ENCODE measurements at places on chromosomes 5 and 9.

DNA sequence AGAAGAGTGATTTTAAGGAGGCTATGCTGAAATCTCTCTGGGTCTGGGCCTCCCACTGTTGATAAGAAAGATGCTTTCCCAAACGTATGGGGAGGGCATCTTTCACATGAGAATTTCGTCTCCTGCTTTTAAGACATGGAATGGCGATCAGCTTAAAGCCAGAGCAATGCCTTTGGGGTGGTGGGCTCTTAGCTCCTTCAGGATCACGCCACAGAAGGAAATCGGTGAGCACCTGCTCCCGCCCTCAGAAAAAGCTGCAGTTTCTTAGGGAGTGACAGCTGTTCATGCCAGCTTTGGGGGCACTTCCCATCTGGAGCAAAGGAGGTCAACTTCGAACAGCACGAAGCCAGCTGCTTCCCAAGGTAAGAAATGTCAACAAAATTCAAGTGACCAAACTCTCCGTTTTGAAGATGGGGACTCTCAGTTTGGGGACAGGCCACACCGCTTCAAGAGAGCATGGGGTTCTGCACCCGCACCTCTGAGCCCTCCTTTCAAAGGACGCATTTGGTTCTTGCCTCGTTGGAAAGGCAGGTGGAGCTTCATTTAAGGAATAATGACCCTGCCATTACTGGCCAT lies 39.0 kb downstream of the TRIP13 start:
- DNase-seq: no peak

- DNase-seq: peak; percentile 2
These were observed 142.5 kb downstream of the ACER2 start for GRCh38 chr9:19551124-19551929.

DNA sequence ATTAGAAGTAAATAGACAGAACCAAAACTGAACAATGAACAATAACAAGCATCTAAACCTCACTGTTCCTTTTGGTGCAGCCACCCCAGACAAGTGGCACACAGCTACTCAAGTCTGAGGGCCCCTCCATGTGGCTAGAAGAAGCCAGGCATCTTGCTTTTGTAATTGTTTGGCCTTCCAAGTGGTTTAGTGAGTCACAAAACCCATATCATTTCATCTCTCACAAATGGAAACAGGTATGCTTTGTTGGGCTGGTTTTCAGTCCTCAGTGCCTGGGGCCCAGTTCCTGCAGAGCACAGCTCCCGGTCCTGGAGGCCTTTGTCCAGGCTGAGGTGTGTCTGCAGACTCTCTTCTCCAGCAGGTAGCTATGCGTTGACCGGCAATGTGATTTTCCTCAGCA lies 16.7 kb downstream of the PRLR start:
- peak; percentile 23 for DNase-seq

GRCh38 chr5:34826347-34826746 lies 12.6 kb upstream of the TTC23L start:
- no peak for DNase-seq

GRCh38 chr5:157640406-157641066 lies 11.7 kb downstream of the SOX30 start:
- DNase-seq: no peak

- DNase-seq: no peak
These were observed 2.2 kb upstream of the OR2S2 start for GRCh38 chr9:35960039-35960655.

GRCh38 chr5:121762426-121762825 lies 89.3 kb upstream of the FTMT start:
- no peak for DNase-seq

- DNase-seq: no peak
These were observed 633.0 kb downstream of the LRRC70 start for GRCh38 chr5:63211448-63212132.

DNA sequence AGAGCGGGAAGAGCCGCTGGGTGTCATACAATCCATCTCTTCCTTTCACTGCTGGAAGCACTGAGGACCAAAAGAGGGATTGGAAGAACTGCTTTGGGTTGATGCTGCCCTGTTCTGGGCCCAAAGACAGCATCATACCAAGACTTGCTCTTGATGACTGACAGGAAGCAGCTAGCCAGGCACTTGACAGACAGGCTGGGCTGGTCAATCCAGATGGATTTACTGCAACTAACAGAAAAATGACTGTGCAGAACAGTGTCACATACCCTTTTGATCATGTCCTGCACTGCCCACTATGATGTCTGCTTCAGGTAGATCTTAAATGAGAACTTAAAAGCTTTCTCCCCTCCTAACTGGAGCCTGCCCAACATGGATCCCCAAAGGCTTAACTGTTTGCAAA lies 157.6 kb downstream of the CRB2 start:
- DNase-seq: no peak

DNA sequence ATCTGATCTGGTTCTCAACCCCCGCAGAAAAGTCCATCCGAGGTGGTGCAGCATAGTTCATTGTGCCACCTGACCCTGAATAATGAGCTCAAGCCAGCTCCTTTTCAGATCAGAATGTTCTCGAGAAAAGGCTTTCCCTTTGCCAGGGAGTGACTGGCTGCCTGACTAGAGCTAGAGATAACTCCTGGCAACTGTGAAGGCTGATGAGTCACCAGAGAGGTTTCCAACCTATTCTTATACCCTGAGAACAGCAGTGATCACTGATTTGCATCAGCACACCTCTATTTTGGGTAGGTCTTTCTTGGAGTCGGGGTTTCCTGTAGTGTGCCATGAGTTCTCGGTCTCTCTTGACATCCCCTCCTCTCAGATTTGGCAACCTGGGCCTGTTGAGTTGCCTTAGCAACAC lies 127.9 kb downstream of the PIK3R1 start:
- DNase-seq: peak; percentile 45

GRCh38 chr5:132363431-132364112 lies 5.9 kb upstream of the SLC22A5 start:
- peak; percentile 69 for DNase-seq

- no peak for DNase-seq
These were observed 30.8 kb downstream of the KLHL3 start for GRCh38 chr5:137705106-137705505.

DNA sequence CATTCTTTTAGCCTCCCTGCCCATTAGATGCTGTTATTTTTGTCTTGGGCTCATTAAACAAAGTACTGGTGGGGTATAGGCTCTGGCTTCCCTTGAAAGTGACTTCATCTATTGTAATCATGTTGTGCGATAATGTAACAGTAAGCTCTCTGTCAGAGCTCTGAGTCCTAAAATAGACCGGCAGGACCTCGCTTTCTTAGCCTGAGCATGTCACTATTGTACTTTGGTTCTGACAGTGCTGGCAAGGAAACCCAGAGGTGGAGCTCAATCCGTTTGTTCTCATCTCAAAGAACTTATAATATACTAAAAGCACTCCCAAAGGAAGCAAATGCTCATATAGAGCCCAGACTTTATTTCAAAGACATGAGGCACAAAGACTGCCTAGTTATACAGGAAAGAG lies 339.1 kb upstream of the CCNH start:
- DNase-seq: no peak

DNA sequence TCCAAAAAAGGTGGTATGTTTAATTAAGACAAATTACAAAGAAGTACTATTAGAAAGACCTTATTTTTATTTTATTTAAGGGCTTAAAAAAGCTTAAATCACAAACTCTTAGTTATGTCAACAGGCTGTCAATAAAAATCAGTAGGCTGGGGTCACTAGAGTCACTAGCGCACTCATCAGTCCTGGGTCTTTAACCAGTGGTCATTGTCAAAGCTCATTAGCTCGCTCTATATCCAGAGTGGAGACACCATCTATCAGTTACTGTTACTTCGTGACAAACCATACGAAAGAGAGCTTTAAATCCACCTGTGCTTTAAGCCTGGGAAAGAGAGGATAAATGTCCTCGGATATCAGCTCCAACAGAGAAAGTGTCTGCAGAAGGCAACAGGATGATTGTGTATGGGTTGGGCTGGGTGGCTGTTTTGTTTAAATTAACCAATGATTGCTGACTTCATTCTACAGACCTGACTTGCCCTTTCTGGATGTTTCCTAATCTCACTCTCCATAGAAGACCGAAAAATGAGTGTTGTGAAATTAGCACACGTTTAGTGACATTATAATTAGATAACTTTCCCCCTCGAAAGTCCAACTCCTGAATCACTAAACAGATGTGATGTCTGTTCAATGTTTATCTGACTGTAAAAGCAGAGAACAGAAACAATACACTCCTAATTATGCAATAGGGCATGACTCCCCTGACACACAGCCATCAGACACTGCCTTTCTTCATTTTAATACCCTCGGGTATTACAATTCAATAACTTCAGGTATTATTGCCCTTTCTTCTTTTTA lies 123.6 kb upstream of the TNPO1 start:
- no peak for DNase-seq

- DNase-seq: no peak
These were observed 134.6 kb upstream of the TUT7 start for GRCh38 chr9:86488794-86489193.

DNA sequence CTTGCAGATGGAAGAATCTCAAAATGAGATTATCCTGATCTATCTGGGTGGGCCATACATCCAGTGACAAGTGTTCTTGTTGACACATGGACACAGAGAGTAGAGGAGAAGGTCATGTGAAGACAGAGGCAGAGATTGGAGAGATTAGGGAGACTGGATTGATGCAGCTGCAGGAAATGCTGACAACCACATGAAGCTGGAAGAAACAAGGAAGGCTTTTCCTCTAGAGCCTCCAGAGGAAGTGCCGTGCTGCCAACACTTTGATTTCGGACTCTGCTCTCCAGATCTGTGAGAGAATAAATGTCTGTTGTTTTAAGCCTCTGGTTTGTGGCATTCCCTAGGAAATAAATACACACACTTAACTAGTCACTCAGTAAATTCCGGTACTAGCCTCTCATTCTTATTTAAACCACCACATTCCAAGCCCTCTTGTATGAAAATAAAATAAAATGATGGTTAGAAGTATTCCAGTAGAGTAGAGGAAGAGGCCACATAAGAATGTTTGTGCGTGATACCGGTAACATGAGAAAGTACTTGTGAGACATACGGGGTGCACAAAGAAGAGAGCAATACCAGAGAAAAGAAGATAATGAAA lies 110.9 kb upstream of the DMAC1 start:
- DNase-seq: no peak

- DNase-seq: no peak
These were observed 134.9 kb upstream of the MPDZ start for GRCh38 chr9:13414349-13414748.

GRCh38 chr5:97666783-97667182 lies 483.7 kb upstream of the RIOK2 start:
- no peak for DNase-seq

GRCh38 chr5:31957151-31957550 lies 217.0 kb downstream of the GOLPH3 start:
- DNase-seq: no peak

DNA sequence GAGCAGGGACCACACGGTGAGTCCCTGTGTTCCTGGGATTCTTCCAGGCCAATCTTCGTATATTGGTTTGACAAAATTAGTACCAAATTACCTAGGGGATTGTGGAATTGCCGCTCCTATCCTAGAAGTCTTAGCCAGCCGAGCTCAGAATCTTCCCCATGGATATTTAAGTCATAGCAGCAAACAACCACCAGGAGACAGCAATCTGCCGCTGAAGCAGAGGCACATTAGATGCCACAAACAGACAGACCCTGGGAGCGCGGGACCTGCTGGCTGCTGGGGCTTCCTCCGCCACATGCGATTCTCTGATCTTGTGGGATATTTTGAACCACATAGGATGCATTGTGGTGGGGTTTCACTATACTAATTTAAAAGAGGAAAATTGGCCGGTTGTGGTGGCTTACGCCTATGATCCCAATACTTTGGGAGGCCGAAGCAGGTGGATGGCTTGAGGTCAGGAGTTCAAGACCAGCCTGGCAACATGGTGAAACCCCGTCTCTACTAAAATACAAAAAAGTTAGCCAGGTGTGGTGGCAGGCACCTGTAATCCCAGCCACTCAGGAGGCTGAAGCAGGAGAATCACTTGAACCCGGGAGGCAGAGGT lies 31.7 kb upstream of the ZBTB43 start:
- DNase-seq: peak; percentile 20

- no peak for DNase-seq
These were observed 175.8 kb upstream of the KLF9 start for GRCh38 chr9:70590315-70590677.

- peak; percentile 41 for DNase-seq
These were observed 254.2 kb upstream of the NR4A3 start for GRCh38 chr9:99567436-99567835.

DNA sequence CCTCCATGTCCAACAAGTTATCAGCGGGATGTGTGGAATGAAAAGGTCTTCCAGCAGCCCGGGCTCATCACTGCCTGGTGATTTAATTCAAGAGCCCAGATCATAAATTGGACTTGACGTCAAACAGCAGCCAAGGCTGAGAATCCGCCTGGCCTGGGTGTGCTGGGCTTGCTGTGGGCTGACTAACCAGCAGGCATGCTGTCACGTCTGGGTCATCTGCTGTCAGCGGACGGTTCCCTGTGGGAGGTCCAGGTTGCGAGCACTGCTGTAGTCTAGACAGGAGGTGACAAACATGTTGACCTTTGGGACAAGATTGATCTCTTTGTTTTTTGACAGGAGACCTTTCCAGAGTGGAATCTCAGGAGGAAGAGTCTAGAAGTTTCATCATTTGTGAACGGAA lies 289.7 kb downstream of the OSTF1 start:
- DNase-seq: no peak

GRCh38 chr5:143251190-143251589 lies 152.3 kb downstream of the NR3C1 start:
- DNase-seq: peak; percentile 21

- no peak for DNase-seq
These were observed 814.5 kb downstream of the MTRR start for GRCh38 chr5:8683496-8683895.

DNA sequence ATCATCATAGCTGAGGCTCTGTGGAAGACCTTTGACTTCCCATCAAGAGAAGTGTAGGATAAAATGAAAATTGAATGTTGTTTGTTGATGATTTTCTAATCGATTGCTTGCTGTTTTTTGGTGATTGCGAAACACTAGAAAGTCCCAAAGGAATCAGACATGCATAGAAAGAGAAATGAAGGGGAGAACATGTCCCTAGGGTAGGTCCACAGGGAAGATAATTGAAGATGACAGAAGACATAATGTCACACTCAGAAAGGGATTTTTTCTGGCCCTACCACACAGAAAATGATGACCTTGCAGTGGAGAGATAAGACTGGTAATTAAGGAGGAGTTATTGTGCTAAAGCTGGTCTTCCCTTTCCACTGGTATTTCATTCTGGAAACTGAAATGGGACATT lies 62.8 kb downstream of the INSYN2B start:
- peak; percentile 63 for DNase-seq

GRCh38 chr9:117135501-117136098 lies 279.3 kb downstream of the ASTN2 start:
- no peak for DNase-seq

Measured in suppressor macrophage treated with lipopolysaccharide for 4 hours (primary cell).